GM23248 (cell line): ENCODE measurements at places on chromosomes 7 and 10. TPM values are rescaled to one million over a fixed set of nuclear protein-coding genes. Genes with fewer than 3 reads are reported as not detected.

DNA sequence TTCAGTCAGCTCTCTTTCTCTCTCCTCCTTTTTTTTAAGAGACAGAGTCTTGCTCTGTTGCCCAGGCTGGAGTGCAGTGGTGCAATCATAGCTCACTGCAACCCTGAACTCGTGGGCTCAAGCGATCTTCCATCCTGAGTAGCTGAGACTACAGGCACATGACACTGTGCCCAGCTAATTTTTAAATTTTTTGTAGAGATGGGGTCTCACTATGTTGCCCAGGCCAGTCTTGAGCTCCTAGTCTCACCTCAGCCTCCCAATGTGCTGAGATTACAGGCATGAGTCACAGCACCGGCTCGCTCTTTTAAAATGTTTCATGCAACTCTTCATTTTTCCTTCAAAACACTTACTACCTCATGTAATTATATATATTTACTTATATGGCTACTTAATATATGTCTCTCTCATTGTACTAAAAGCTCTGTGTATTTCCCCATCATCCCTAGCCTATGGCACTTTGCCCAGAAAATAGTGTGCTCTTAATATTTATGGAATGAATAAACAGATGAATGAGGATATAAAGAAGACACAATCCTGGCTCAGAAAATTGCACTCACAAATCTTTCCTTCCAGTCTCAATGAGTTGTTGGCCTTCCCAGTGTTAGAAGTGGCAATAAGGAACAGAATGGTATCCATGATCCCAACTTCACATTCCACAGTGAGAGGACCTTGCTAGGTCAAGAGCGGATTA, 33.9 kb downstream of the EBLN1 start:
- H3K4me1 ChIP-seq: no peaks in the 10 kb centered on the region
- no peak overlapping the region for H3K4me3 ChIP-seq
- peak; percentile 6 for DNase-seq
- H3K27me3 ChIP-seq: no peaks in the 10 kb centered on the region
- H3K27ac ChIP-seq: no peak overlapping the region

DNA sequence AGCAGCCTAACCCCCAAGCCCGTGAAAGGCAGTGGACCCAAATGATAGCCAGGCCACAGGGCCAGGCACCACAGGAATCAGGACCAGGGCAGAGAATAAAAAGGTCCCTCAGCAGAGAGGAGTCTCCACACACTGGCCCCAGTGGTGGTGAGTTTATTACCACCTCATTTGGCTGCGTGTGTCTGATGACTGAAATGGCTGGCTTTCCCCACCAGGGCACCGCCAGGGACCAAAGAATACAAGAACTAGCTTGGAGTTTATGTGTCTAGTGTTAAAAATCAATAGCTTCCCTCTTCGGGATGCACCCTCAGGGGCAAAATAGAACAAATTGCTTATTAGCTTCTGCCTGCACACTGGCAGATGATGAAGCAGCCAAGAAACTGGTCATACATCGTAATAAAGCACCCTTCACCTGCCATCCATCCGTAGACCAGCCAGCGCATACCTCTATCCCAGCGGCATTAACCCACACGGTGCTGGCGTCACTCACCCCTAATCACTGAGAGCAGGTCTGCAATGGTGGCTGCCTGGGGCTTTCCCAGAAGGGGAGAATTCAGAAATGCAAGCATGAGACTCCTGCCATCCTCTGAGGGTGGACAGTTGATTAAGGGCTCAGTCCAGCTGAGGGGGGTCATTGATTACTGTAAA, 223.7 kb upstream of the ZMIZ1 start:
- H3K4me1 ChIP-seq: no peaks in the 10 kb centered on the region
- H3K27me3 ChIP-seq: no peaks in the 10 kb centered on the region
- H3K27ac ChIP-seq: no peak overlapping the region
- H3K36me3 ChIP-seq: no peaks in the 10 kb centered on the region
- DNase-seq: peak; percentile 19

- DNase-seq: no peak
- H3K27me3 ChIP-seq: no peaks in the 10 kb centered on the region
- no peak overlapping the region for H3K27ac ChIP-seq
- no peaks in the 10 kb centered on the region for H3K36me3 ChIP-seq
- no peak overlapping the region for H3K4me3 ChIP-seq
- H3K4me1 ChIP-seq: no peaks in the 10 kb centered on the region
Observed at GRCh38 chr7:56495165-56495564, 378.9 kb upstream of the NUPR2 start.

DNA sequence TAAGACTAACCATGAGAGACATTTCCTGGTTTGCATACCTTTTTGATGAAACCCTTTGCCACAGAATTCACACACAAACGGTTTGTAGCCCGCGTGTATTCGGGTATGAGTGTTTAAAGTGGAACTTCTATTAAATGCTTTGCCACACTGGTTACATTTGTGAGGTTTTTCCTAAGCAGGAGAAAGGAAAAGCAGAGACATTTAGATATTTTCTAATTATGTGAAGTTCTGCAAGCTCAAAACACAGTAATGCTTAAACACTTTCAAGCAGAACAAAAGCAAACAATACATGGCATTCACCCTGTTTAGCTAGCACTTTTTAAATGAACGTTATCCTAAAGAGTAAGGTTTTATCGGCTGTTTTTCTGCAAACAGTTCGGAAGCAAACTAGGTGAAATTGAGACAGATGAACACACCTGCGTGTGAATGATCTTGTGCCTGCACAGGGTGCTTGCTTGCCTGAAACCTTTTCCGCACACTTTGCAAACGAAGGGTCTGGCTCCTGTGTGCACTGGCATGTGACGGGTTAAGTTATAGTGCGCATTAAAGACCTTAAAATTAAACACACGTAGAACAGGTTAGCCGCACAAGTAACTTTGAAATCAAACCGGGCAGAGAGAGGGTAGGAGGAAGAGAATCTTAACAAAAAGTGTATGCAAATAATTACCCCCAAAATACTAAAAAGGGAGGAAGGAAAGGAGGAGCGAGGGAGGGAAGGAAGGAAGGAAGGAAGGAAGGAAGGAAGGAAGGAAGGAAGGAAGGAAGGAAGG, 1.6 kb downstream of the FEZF1 start:
- no peak overlapping the region for H3K4me3 ChIP-seq
- H3K36me3 ChIP-seq: no peaks in the 10 kb centered on the region
- DNase-seq: no peak
- no peak overlapping the region for H3K27ac ChIP-seq

The NPY4R gene
- total RNA-seq: not detected in 2 replicates
